Activated CD4-positive, alpha-beta T cell treated with anti-CD3 and anti-CD28 coated beads, Interleukin-2, amount 50 U/mL, for 48 hours (primary cell): ENCODE measurements at places on chromosomes 7 and 10.

DNA sequence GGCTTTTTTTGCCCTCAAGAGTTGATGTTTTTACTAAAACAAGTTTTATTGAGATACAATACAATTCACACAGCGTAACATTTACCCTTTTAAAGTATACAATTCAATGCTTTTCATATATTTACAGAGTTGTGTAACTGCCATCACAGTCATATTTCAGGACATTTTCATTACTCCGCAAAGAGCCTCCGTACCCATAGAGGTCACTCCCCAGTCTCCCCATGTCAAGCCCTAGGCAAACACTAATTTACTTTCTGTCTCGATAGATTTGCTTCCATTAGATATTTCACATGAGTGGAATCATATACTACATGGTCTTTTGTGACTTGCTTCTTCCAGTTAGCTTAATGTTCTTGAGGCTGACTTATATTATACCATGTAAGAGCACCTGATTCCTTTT is 183.8 kb downstream of the PRKCQ start:
- DNase-seq: no peak

DNA sequence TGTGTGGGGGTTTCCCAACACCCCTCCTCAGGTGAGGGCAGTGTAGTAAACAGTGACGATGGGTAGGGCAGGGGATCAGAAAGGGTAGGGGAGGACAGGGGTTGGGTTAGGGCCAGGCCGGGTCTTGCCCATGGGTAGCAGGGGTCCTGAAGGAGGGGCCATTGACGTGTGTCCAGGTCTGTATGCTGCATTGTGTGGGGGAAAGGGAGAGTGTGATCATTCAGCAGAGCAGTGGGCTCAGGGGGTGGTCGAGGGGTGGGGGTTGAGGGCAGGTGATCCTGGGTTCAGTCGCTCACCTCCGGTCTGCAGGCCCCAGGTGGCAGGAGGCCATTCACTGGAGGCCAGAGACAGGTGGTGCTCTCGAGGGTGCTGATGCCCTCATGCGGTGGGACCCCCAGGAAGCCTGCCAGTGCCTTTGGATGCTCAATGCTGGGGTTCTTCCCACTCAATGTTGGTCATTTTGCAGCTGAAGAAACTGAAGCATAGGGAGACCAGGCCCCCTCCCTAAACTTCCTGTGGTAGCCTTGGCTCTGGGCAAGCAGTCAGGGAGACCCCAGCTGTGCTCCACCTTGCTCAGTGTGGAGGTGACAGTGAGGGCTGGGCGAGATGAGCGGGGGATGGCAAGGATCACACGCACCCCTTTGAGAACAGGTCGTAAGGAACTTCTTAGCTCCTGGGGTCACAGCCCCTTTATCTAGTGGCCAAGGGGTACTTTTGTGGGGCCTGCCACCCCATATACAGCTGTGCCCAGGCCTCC is 48.8 kb upstream of the CAMK2B start:
- DNase-seq: no peak

DNA sequence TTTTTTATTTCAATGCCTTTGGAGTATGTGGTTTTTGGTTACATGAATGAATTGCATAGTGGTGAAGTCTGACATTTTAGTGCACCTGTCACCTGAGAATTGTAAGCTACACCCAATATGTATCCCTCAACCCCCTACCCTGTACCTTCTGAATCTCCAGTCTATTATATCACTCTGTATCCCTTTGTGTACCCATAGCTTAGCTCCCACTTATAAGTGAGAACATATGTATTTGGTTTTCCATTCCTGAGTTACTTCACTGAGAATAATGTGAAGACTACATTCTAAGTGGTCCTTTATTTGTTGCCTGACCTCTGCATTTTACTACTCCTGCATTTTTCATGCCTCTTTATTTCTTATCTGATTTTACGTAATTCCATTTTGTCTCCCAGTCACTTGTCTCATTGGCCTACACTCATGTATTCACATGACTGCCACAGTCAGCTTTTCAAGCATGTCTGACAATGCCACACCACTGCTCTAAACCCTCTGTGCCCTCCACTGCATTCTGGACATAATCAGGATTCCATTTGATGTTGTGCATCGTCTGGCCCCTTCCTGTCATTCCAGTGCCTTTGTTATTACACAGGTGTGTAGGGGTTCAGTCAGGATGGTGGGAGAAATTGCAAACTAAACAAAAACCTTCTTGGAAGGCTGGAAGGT is 1325.5 kb downstream of the XPNPEP1 start:
- DNase-seq: no peak

DNA sequence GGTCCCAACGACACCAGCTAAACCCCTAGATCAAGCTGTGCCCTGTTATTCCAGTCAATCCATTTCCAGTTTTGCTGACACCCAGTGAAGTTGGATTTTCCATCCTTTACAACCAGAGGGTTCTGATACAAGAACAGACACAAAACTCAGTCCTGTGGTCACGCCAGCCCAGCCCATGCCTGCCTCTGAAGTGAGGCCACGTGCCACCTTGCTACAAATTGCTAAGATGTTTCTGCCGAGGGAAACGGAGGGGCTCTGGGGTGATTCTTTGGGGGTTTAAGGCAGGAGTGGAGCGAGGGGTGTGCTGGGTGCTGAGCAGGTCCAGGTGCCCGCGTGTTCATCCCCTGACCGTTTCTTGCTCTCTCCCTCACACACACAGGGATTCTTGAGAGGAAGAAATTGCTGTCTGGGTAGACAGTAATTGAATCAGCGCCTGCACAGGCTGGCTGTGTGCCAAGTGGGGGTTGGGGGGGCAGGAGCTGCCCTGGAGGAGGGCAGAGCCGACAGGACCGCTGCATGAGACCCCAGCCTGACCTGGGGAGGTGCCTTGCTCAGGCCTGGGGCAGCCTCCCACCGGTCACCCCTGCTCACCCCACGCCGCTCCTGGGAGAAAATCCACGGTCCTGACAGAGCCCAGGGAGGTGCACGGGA is 38.1 kb downstream of the ADAP1 start:
- no peak for DNase-seq

- no peak for DNase-seq
Measured at GRCh38 chr10:17021656-17022465, 107.8 kb downstream of the CUBN start.

DNA sequence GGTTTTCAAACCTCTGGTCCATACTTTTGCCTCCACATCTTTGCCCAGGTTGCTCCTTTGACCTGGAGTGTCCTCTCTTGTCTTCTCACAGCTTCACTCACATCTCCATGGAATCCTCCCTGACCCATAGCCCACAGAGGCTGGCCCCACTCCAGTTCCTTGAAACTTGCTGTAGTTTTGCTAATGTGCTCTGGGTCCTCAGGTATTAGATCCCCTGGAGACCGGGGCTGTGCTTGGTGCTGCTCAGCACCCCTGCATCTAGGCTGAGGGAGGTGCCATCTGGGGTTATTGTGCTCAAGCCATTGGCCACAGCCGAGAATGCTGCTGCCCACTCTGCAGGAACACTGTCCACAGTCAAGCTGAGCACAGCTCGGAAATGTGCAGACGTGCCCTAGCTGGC is 16.5 kb downstream of the KNDC1 start:
- no peak for DNase-seq

DNA sequence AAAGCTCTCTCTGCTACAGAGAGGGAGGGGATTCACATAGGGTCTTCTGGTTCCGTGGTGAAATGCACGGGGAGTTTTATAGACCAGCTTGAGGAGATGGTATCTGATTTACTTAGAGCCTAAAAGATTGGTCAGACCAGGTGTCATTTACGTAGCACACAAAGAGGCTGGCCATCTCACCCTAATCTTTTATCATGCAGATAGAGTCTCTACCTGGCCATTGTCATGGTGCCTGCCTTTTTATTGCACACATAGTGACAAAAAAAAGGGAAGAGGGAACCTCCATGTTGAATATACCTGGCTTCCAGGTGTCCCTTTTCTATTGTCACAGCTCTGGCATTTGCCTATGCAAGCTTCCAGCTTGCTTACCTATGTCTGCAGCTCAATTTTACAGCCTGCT is 1456.1 kb downstream of the GATA3 start:
- DNase-seq: no peak

GRCh38 chr10:98474628-98475027 is 27.9 kb upstream of the HPS1 start:
- no peak for DNase-seq

- DNase-seq: no peak
Measured at GRCh38 chr10:69361303-69361614, 55.5 kb downstream of the TACR2 start.

- DNase-seq: no peak
Measured at GRCh38 chr7:29044554-29044953, 86.4 kb upstream of the TRIL start.

GRCh38 chr10:90969121-90969534 is 48.2 kb upstream of the ANKRD1 start:
- no peak for DNase-seq

DNA sequence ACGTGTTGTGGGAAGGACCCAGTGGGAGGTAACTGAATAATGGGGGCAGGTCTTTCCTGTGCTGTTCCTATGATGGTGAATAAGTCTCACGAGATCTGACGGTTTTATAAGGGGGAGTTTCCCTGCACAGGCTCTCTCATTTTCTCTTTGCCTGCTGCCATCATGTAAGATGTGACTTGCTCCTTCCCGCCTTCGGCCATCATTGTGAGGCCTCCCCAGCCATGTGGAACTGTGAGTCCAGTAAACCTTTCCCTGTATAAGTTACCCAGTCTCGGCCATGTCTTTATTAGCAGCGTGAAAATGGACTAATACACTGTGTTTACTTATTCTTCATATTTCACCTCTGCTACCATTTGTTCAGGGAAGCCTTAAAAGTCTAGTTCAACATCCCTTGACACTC is 2.2 kb upstream of the DNAAF5 start:
- no peak for DNase-seq

- no peak for DNase-seq
Measured at GRCh38 chr10:71805776-71806703, 32.7 kb upstream of the VSIR start.

- no peak for DNase-seq
Measured at GRCh38 chr10:59245686-59246085, 69.2 kb downstream of the PHYHIPL start.

DNA sequence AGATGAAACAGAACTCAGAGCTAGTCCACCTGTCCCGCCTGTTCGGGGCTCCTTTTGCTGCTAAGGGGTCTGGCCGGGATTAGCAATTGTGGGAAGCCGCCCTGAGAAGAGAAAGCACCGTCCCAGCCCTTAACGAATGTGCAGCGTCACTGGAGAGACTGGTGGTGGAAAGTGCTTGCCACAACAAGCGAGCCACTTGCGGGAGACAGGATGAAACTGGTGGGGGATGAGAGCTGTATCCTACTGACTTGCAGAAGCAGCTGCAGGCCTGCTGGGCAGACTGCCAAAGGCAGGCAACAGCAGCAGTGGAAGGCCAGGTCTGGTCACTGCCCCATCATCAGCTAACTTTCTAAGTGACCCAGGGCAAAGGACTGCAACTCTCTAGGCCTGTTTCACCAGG is 95.4 kb downstream of the FAM53B start:
- DNase-seq: peak; percentile 71

GRCh38 chr7:29202651-29203069 is 8.1 kb downstream of the CHN2 start:
- no peak for DNase-seq

GRCh38 chr7:63900394-63901203 is 98.0 kb upstream of the ZNF722 start:
- DNase-seq: peak; percentile 86

GRCh38 chr10:127313996-127314700 is 117.8 kb upstream of the INSYN2A start:
- no peak for DNase-seq

- no peak for DNase-seq
Measured at GRCh38 chr10:7797582-7797981, 9.6 kb downstream of the ATP5F1C start.

DNA sequence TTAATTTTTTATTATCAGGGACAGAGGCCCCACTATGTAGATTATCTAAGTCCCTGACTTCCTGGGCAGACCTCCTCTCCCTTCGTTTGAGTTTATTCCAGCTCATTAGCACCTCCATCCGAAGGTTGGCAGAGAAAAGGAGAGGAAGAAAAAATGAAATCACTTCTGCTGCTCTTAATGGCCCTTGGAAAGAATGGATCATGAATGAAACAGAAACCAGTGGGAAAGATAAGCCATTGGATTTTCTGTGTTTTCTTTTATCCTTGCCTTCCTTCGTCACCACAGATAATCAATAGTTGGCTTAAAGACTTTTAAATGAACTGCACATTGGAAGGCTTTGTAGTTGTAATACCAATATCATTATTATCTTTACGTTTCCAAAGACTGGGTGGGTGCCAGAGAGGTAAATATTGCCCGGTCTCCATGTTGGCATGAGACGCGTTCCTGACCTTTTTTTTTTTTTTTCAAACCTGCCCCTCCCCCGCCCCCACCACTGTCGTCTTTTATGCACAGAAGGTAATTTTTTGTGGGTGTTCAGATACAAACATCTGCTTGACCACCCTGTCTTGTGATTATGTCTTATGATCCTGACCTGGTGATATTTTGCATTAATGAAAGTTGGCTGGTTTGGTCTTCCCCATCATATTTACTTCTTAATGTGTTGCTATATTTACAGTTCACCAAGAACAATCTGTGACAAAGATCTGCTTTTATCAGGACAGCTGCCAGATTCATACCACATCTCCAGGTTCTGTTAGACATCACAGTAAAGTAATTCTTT is 116.8 kb downstream of the ARID5B start:
- DNase-seq: no peak

DNA sequence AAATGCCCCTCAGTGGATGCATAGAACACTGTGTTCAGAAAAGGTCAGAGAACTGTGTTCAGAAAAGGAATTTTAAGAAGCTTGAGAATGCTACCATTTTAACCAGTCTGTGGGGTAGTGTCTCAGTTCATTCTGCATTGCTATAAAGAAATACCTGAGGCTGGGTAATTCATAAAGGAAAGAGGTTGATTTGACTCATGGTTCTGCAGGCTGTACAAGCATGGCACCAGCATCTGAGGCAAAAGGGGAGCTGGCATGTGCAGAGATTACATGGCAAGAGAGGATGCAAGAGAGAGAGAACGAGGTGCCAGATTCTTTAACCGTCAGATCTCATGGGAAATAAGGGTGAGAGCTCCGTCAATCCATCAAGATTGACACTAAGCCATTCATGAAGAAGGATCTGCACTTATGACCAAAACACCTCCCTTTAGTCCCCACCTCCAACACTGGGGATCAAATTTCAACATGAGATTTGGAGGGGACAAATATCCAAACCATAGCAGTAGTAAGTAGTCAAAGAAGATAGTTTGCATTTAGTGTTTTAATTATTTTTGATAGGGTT is 119.8 kb downstream of the FAM107B start:
- DNase-seq: no peak

- DNase-seq: no peak
Measured at GRCh38 chr7:77461246-77461645, 45.1 kb upstream of the GSAP start.

GRCh38 chr10:77251297-77252013 is 386.2 kb downstream of the KCNMA1 start:
- no peak for DNase-seq

DNA sequence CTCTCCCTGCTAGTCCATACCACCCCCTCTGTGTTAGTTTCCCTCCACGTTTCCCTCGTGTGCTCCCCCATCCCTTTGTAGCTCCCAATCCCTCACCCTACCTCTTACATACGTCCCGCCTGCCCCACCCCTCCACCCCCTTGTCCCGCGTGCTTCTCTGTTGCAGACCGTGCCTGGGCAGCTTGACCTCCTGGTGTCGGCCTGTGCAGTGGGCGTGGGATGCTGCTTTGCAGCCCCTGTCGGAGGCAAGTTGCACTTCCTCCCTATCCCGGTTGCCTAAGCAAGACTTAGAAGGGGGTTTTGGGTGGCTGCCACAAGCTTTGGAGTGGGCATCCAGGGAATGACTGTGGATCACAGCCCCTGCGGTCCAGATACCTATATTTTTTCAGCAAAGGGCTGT is 7.7 kb downstream of the CLCN1 start:
- DNase-seq: no peak
